ENCODE measurements at places on chromosomes 1 and 21. TPM values are rescaled to one million over a fixed set of nuclear protein-coding genes. Genes with fewer than 3 reads are reported as not detected.

GRCh38 chr1:172658871-172659453 lies at the start of gene FASLG:
TSS of gene FASLG (plus strand) at chr1:172659103. CDS start at chr1:172659202, 99 bp downstream.
- H3K27me3 ChIP-seq, result no peaks in the 10 kb centered on the region
- no peak within 1 kb of the TSS for H3K27ac ChIP-seq
- no peaks in the 10 kb centered on the region for H3K4me1 ChIP-seq
- H3K36me3 ChIP-seq, result no peaks in the 10 kb centered on the region

- H3K36me3 ChIP-seq, result no peaks in the 10 kb centered on the region
- DNase-seq, result no peak
- H3K4me3 ChIP-seq, result no peak overlapping the region
- no peaks in the 10 kb centered on the region for H3K4me1 ChIP-seq
These were observed 2110.6 kb downstream of the MRPL39 start for GRCh38 chr21:23496729-23497128.

GRCh38 chr1:28602536-28603439 lies 10.7 kb downstream of the RAB42 start:
- no peaks in the 10 kb centered on the region for H3K4me1 ChIP-seq
- H3K36me3 ChIP-seq, result peaks cover 6% of the 10 kb centered on the region
- peak; percentile 67 for DNase-seq
- H3K27ac ChIP-seq, result no peak overlapping the region
- H3K27me3 ChIP-seq, result no peaks in the 10 kb centered on the region
- no peak overlapping the region for H3K4me3 ChIP-seq

GRCh38 chr21:17053321-17053720 lies 459.5 kb upstream of the CXADR start:
- no peak overlapping the region for H3K27ac ChIP-seq
- H3K36me3 ChIP-seq, result no peaks in the 10 kb centered on the region
- H3K4me3 ChIP-seq, result no peak overlapping the region
- no peak for DNase-seq
- H3K27me3 ChIP-seq, result no peaks in the 10 kb centered on the region

DNA sequence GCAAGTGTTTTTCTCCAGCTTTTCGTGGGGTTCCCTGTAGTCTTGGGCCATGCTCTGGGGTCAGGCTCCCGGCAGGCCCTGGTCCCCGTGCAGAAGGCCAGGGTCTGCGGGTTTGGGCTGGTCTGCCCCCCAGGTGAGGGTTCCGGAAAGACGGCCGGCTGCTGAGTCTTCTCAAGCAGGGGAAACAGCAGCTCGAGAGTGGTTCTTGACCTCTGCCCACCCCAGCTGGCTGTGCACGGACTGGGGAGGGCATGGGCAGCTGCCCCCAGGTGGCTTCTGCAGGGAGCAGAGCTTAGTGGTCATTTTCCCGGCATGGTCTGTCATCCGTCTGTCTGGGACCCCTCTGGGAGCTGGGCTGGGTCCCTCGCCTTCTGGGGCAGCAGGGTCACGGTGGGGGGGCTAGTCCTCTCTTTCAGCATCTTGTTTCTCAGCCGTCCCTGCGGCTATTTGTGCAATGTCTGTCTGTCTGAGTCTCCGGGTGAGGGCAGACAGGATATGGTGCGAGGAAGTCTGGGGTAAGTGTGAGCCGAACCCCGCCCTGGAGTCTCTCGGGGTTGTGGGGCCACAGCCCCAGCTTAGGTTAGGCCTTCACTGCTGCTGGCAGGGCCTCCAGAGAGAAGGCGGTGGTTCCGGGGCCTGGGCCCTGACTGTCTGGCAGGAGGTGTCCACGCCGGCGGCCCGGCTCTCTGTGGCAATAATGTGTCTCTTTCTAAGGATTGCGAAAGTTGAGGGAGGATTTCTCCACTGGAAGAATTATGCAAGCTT lies 6.1 kb downstream of the SKI start:
- H3K27me3 ChIP-seq, result no peaks in the 10 kb centered on the region
- no peaks in the 10 kb centered on the region for H3K36me3 ChIP-seq
- peaks cover 98% of the 10 kb centered on the region for H3K4me1 ChIP-seq
- H3K27ac ChIP-seq, result peak overlapping the region; percentile 78

- H3K27me3 ChIP-seq, result no peaks in the 10 kb centered on the region
- peaks cover 11% of the 10 kb centered on the region for H3K4me1 ChIP-seq
- DNase-seq, result no peak
- H3K4me3 ChIP-seq, result no peak overlapping the region
- H3K36me3 ChIP-seq, result no peaks in the 10 kb centered on the region
These were observed 61.5 kb downstream of the ADARB1 start for GRCh38 chr21:45135868-45136267.

GRCh38 chr1:177355575-177355974 lies 184.8 kb downstream of the BRINP2 start:
- H3K4me3 ChIP-seq, result no peak overlapping the region
- H3K27me3 ChIP-seq, result no peaks in the 10 kb centered on the region
- H3K4me1 ChIP-seq, result no peaks in the 10 kb centered on the region
- H3K27ac ChIP-seq, result no peak overlapping the region

GRCh38 chr21:44054710-44055109 lies 42.6 kb downstream of the TRAPPC10 start:
- H3K27me3 ChIP-seq, result no peaks in the 10 kb centered on the region
- peak overlapping the region; percentile 89 for H3K27ac ChIP-seq
- no peaks in the 10 kb centered on the region for H3K36me3 ChIP-seq

DNA sequence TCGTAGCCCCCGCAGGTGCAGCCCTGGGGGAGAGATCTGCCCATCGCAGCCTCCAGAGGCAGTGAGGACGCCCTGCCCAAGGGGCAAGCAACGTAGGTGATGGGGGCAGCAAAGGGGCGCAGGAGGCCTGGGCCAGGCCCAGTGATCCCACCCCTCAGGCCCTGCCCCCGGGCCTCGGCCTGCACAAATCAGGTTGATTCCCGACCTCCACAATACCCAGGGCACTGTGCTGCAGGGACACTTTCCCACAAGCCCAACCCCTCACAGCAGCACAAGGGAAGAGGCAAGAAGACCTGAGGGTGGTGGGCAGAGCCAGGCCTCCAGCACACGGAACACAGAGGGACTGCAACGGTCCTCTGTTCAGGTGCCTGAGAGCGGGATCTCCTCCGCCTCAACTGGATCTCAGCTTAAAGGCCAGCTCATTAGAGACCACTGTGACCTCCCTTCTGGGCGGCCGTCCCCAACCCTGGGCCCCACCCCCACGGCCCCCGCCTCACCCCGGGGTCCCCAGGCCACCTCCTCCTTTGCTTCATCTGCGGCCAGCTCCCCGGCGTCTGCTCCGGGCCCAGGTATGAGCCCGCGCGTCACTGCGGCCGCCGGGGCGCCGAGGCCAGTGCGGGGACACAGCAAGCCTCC lies 812 bp upstream of the ARF1 start:
- peak overlapping the region; percentile 80 for H3K4me3 ChIP-seq
- peaks cover 37% of the 10 kb centered on the region for H3K4me1 ChIP-seq
- H3K36me3 ChIP-seq, result no peaks in the 10 kb centered on the region
- no peaks in the 10 kb centered on the region for H3K27me3 ChIP-seq
- no peak for DNase-seq

- no peaks in the 10 kb centered on the region for H3K27me3 ChIP-seq
- H3K4me1 ChIP-seq, result no peaks in the 10 kb centered on the region
- no peak for DNase-seq
- no peak overlapping the region for H3K27ac ChIP-seq
- no peak overlapping the region for H3K4me3 ChIP-seq
- H3K36me3 ChIP-seq, result no peaks in the 10 kb centered on the region
These were observed 1873.5 kb downstream of the NCAM2 start for GRCh38 chr21:22871692-22872091.

GRCh38 chr1:220826729-220827128 lies 40.0 kb downstream of the MTARC1 start:
- no peaks in the 10 kb centered on the region for H3K27me3 ChIP-seq
- no peak overlapping the region for H3K27ac ChIP-seq
- H3K36me3 ChIP-seq, result no peaks in the 10 kb centered on the region
- H3K4me1 ChIP-seq, result peaks cover 27% of the 10 kb centered on the region
- H3K4me3 ChIP-seq, result no peak overlapping the region

- H3K27ac ChIP-seq, result no peak overlapping the region
- DNase-seq, result no peak
- H3K36me3 ChIP-seq, result no peaks in the 10 kb centered on the region
- H3K4me3 ChIP-seq, result no peak overlapping the region
These were observed 79.5 kb downstream of the NR5A2 start for GRCh38 chr1:200107004-200107470.

DNA sequence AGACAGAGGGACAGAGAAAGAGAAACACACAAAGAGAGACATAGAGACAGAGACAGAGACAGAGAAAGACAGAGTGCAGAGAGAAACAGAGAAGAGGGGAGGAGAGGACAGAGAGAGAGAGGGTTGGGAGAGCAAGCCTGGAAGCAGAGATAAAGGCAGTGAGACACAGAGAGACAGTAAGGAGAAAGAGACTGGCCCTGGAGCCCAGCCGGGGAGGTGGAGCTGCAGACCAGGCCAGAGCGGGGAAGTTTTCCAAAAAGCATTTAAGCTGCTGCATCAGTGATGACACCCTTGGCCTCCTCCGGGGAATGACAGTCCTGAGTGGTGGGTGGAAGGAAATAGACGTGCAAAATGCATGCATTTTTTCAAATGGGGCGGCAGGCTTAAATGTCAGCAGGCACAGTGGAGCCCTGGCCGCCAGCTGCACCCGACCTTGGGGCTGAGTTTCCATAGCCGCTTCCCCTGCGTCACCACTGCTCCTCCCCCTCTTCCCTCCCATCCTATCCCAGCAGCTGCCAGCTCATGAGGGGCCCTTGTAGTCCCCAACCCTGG lies 95.4 kb upstream of the KLHDC7A start:
- no peak overlapping the region for H3K4me3 ChIP-seq
- H3K4me1 ChIP-seq, result no peaks in the 10 kb centered on the region
- no peak overlapping the region for H3K27ac ChIP-seq
- no peaks in the 10 kb centered on the region for H3K36me3 ChIP-seq
- no peaks in the 10 kb centered on the region for H3K27me3 ChIP-seq

GRCh38 chr1:6645018-6645417 lies 20.4 kb downstream of the THAP3 start:
- no peak overlapping the region for H3K4me3 ChIP-seq
- DNase-seq, result no peak
- no peak overlapping the region for H3K27ac ChIP-seq

GRCh38 chr1:168360151-168361021 lies 79.7 kb downstream of the TBX19 start:
- no peak overlapping the region for H3K27ac ChIP-seq
- no peaks in the 10 kb centered on the region for H3K36me3 ChIP-seq
- no peaks in the 10 kb centered on the region for H3K4me1 ChIP-seq
- H3K27me3 ChIP-seq, result no peaks in the 10 kb centered on the region
- H3K4me3 ChIP-seq, result no peak overlapping the region
- DNase-seq, result no peak

DNA sequence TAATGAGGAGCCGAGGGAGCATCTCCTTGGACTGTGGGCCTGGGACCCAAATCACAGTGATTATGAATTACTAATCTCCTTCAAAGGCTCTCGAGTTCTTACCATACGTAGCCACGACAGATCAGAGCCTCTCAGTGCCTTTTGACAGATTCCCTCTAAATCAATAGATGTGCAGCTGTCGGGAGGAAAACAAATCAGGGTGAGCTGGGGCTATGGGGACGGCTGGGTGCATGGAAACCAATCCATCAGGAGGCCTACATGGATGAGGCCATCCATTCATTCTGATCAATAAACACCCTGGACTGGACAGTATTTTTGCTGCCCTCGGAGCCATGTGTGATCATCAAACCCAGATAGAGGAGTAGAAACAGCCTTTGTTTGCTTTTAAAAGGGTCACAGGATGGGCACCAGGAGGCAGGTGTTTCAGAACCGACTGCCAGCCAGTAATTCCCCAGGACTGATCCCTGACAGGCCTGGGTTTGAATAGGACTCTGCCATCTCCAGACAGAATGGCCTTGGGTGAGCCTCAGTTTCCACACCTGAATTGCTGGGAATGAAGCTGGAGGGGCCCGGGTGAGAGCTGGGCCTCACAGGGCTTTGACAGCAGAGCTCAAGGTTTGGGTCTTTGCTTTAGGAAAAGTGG lies 532.8 kb downstream of the MATN1 start:
- H3K27me3 ChIP-seq, result no peaks in the 10 kb centered on the region
- H3K4me1 ChIP-seq, result no peaks in the 10 kb centered on the region
- H3K36me3 ChIP-seq, result no peaks in the 10 kb centered on the region
- no peak overlapping the region for H3K27ac ChIP-seq
- no peak for DNase-seq

GRCh38 chr1:182784556-182785171 lies 4.9 kb upstream of the NPL start:
- H3K36me3 ChIP-seq, result no peaks in the 10 kb centered on the region
- H3K27ac ChIP-seq, result no peak overlapping the region
- no peak for DNase-seq
- peaks cover 14% of the 10 kb centered on the region for H3K4me1 ChIP-seq
- no peak overlapping the region for H3K4me3 ChIP-seq

DNA sequence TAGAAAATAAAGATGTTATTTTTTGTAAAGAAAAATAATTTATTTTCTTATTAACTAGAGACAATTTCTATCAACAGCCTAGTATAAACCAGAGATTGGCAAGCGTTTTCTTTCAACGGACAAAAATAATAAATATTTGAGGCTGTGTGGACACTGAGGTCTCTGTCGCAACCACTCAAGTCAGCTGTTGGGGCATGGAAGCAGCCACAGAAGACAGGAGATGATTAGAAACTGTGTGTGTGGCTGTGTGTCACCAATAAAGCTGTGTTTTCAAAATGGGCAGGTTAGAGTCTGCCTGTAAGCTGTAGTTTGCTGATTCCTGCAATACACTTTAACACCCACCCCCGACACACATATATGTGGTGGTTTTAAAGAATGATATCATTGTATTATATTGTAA lies 200.6 kb upstream of the HMCN1 start:
- no peaks in the 10 kb centered on the region for H3K36me3 ChIP-seq
- DNase-seq, result no peak
- no peaks in the 10 kb centered on the region for H3K27me3 ChIP-seq
- H3K4me1 ChIP-seq, result peaks cover 11% of the 10 kb centered on the region

DNA sequence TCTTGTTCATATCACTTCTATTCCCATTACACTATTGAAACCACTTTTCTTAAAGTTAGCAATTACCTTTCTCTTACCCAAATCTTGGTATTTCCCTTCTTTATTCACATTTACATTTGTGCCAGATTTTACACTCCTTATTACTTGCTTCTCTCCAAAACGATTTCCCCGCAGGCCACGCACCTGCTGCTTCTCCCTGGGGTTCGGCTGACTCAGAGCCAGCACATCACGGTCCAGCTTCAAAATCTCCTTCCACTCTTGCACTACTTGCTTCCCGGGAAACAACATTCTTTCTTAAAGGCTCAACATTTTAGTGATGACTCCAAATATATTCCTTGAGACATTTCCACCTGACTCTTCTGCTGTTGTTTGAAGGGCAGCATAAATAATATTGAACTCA lies 20.7 kb downstream of the LHX9 start:
- no peaks in the 10 kb centered on the region for H3K36me3 ChIP-seq
- H3K4me3 ChIP-seq, result no peak overlapping the region
- DNase-seq, result no peak
- H3K4me1 ChIP-seq, result no peaks in the 10 kb centered on the region
- H3K27me3 ChIP-seq, result peaks cover 8% of the 10 kb centered on the region

GRCh38 chr1:41392528-41392924 lies 31.3 kb downstream of the FOXO6 start:
- H3K4me1 ChIP-seq, result peaks cover 11% of the 10 kb centered on the region
- H3K36me3 ChIP-seq, result no peaks in the 10 kb centered on the region
- H3K27me3 ChIP-seq, result no peaks in the 10 kb centered on the region
- no peak overlapping the region for H3K27ac ChIP-seq
- H3K4me3 ChIP-seq, result no peak overlapping the region

The CYB5RL gene
- total RNA-seq, result 4.8 TPM

The KIAA1614 gene
- 15.1 TPM for total RNA-seq

The LIN28A gene
- not detected for total RNA-seq

The RXFP4 gene
- not detected for total RNA-seq

The TTC24 gene
- 0.27 TPM for total RNA-seq

The PGLYRP3 gene
- total RNA-seq, result not detected

The SORT1 gene
- 65.7 TPM for total RNA-seq

The FAM72B gene
- total RNA-seq, result 0.42 TPM

The KCNN3 gene
- total RNA-seq, result 3.5 TPM

The LYPD8 gene
- not detected for total RNA-seq

The SPRR2F gene
- not detected for total RNA-seq

The GBP7 gene
- not detected for total RNA-seq

Data from thyroid gland (tissue), 4 donors.